ENCODE measurements at places on chromosomes 16 and 17.

DNA sequence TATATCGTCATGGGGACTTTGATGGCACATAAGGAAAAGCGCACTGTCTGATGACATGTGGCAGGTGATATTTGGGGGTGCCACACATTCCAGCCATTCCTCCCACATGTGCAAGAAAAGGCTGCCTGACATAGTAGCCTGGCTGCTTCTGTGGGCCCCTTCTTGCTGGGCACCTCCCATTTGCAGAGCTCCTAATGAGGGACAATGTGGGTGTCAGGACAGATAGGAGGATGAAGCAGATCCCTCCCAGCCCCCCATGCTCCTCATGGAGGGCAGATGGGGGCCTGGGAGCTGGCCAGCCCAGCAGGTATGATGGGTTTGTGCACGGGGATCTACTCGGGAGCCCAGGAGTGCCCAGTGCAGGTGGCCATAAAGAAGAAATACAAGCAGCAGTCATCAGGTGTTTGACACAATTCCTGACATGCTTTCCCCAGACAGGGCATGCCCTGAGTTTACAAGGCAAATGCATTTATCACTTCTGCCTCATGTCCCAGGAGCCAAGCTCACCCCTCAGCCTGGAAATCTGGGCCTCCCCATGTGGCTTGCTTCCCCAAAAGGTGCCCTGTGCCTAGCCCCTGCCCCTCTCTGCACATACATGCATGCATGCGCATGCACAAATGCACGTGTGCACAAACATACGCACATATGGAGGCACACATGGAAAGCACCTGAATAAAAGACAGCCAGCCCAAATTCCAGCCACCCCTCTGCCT, 260.6 kb upstream of the RPL38 start:
- DNase-seq: no peak

DNA sequence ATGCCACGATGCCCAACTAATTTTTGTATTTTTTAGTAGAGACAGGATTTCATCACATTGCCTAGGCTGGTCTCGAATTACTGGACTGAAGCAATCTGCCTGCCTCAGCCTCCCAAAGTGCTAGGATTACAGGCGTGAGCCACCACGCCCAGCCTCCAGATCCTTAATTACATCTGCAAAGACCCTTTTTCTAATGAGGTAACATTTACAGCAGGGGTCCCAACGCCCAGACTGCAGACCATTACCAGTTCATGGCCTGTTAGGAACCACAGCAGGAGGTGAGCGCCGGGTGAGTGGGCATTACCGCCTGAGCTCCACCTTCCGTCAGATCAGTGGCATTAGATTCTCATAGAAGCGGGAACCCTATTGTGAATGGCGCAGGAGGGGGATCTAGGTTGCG, 4.0 kb upstream of the RAB11FIP4 start:
- DNase-seq: no peak

GRCh38 chr17:57615836-57616757, 129.0 kb downstream of the CCDC182 start:
- no peak for DNase-seq

- DNase-seq: peak; percentile 25
Observed at GRCh38 chr16:14672403-14672971, 21.6 kb downstream of the PLA2G10 start.

- DNase-seq: no peak
Observed at GRCh38 chr17:6027342-6028024, 42.7 kb upstream of the WSCD1 start.

GRCh38 chr17:50731575-50732460, 12.4 kb downstream of the LUC7L3 start:
- no peak for DNase-seq

DNA sequence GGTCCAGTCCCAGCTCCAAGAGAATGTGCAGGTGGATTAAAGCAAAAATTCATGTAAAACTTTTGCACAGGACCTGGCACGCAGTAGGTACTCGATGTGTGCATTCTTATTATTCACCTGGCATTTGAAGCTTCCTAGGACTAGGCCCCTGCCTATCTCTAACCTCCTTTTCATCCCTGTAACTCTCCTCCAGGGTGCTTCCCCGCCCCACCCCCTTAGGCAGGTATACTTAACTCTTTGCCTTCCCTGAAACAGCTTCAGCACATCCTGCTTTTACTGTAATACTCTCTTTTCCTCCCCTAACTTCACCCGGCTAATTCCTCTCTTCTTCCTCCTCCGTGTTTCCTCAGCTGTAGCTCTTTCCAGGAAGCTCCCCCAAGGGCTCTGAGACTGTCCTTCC, 54.8 kb downstream of the CDK5R1 start:
- no peak for DNase-seq

- DNase-seq: no peak
Observed at GRCh38 chr17:13996276-13996675, 73.0 kb upstream of the COX10 start.

DNA sequence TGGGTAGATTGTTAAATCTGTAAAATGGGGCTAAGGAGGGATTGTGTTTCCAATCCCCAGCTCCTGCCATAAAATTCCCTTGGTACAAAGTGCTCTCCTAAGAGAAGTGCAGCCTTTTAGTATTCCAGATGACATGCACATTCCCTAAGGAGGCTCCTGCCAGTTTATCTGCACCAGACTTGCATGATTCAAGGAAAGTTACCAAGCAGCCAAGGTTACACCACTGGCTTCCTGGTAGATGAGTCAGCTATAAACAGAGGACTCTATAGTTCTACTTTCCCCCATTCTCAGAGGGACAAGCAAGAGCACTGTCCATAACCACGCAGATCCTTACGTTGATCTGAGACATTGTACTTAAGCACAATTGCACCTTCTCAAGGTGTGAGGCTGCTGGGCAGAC, 1.9 kb downstream of the CALB2 start:
- no peak for DNase-seq

GRCh38 chr16:35798885-35799426, 2339.5 kb downstream of the TP53TG3F start:
- no peak for DNase-seq

DNA sequence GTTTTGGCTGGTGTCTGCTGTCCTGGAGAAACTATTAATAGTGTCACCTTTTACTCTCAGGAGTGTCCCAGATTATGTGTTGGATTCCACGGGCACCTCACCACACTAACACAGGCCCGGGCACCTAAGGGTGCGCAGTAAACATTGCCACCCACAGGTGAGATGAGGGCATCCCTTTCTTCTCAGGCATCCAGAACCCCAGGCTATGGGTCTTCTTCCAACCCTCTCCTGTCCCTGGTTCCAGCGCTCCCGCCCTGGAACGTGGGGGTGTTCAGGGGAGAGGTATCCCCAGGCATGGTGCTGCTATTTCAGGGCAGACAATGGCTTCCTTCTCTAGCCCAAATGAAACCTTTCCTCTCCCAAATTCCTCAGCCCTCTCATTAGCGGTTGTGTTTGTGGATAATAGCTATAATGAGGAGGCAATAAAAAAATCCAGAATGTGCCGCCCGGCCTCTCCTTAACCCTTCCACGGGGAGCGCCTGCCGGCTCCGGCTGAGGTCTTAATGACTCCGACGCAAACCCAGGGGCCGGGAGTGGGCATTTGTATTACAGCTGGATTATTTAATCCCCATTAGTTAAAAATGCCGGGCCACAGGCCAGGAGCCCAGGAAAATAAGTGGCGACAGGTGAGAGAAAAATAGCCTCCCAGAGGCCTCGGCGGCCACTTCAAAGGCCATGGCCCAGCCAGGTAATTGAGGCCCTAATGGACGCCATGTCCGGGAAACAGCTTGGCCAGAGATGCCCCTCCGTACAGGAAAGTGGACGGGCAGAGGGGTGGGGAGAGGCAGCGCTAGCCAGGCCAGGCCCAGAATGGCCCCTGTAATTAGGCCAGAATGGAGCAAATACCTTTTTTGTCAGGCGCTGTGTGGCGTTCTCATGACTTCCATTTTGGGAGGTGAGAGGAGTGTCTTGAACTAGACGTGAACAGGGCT, 102.8 kb downstream of the IRX5 start:
- DNase-seq: no peak

- peak; percentile 45 for DNase-seq
Observed at GRCh38 chr17:35900280-35900679, 20.1 kb upstream of the CCL5 start.

DNA sequence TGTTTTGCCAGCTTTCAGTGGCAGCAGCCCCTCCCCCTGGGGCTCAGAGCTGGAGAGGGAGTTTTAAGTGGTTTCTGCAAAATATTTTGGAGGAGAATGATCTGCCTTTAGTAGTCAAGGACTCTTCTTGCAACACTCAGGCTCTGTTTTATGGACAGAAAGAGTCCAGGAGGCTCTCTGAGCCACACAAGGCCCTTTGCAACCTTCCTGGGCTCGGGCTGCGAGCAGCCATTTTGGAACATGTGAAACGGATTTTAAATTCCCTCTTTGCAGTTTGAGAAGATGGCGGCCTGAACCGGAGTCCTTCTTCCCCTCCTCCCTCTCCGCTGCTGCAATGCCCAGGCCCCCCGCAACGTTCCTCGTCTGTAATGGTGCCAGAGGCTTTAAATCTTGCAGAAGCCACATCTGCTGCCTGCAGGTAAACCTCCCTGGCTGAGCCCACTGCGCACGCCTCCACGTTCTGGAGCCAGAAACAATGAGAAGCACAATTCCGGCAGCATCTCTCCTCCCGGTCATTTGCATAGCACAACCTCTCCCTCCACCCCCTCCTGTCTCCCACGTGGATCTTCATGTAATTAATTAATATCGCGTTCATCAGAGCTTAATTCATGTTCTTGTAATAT, 386.1 kb downstream of the SEC14L1 start:
- no peak for DNase-seq

- no peak for DNase-seq
Observed at GRCh38 chr17:28898527-28898955, 1.0 kb upstream of the FLOT2 start.

- DNase-seq: no peak
Observed at GRCh38 chr17:40472733-40473452, 28.5 kb downstream of the TNS4 start.

GRCh38 chr17:56171186-56171959, 18.1 kb downstream of the ANKFN1 start:
- no peak for DNase-seq

DNA sequence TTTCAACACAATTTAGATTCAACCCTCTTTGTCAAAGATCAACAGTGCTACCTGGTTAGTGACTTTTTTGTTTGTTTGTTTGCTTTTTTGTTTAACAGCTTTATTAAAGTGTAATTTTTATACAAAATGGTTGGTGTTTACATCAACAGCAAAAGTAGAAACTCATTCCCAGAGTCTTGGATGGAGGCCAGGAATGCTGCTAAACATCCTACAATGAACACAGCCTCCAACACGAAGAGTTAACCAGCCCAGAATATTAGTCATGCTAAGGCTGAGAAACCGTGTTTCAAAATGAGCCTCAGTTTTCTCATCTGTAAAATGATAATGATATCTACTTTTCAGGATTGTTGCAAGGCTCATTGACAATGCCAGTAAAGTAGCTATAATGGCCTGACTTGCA, 211.0 kb upstream of the MAF start:
- DNase-seq: no peak

DNA sequence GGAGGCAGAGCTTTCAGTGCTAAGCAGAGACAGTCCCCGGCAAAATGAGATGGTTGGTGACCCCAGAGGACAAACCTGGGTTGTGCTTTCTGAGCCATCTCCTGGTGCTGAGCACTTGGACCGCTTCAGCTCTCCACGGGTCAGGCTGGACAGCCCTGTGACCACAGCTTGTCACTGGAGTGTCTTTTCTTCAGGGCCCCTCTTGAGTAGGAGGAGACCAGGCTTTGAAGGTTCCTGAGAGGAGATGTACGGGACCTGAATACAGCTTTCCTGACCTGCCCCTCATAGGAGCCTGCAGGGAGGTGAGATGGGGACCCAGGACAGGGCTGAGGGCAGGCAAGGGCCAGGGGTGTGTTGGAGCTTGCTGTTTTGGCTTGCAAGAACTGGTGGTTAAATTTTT, 17.8 kb upstream of the ADGRG1 start:
- DNase-seq: no peak

DNA sequence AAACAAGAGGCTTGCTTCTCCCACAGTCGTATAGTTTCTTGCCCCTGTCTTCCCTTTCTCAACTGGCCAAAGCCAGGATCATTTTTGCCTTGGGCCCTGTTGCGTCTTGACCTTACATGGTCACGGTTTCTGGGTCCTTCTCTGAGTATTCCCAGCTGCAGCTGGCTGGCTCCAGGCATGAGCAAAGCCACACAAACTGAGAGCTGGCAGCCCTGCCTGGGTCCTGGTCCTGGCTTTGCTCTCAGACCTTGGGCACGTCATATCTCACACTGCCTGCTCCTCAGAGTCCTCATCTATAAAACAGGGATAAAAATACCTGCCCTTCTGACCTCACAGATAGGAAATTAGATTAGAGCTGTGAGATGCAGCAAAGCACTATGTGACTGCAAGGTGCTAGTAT, 277.6 kb downstream of the CBLN1 start:
- no peak for DNase-seq

GRCh38 chr16:8996891-8997290, 33.2 kb upstream of the USP7 start:
- DNase-seq: no peak

- DNase-seq: no peak
Observed at GRCh38 chr17:78716814-78717393, 65.2 kb downstream of the CYTH1 start.

DNA sequence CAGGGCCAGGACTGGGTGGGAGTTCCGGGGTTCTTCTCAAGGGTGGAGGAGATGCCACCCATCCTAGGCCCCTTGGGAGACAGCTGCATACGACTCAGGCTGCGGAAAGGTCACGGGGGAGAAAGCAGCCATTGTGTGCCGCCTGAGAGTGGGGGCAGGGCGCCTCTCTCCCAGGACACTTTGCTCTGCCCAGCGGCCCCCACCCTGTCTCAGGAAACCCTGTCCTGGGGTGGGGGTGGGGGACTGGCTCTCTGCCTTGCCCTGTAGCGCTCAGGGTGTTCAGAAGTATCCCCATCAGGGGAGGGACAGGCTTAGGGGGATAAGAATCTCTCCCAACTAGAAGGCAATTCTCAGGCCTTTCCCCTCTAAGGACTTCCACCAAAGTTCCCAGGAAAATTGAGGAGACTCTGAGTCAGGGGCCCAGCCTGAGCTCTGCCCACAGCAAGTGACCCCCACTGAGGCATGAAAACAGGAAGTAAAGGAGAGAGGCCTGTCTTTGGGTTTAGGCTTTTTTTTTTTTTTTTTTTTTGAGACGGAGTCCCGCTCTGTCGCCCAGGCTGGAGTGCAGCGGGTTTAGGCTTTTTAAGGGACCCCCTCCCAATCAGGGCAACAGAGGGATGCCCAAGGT, 4.9 kb downstream of the GIT1 start:
- DNase-seq: no peak

All from activated CD4-positive, alpha-beta memory T cell treated with anti-CD3 and anti-CD28 coated beads, Interleukin-2, amount 10 ng/mL, durations not matched to agents 7 days and 5 days (primary cell).